ENCODE measurements at places on chromosomes 6 and 20. TPM values are rescaled to one million over a fixed set of nuclear protein-coding genes. Genes with fewer than 3 reads are reported as not detected.

GRCh38 chr6:39958947-39959346 lies 24.7 kb upstream of the MOCS1 start:
- DNase-seq = no peak

- DNase-seq = no peak
These were observed 340.2 kb upstream of the CHD6 start for GRCh38 chr20:41958391-41958790.

DNA sequence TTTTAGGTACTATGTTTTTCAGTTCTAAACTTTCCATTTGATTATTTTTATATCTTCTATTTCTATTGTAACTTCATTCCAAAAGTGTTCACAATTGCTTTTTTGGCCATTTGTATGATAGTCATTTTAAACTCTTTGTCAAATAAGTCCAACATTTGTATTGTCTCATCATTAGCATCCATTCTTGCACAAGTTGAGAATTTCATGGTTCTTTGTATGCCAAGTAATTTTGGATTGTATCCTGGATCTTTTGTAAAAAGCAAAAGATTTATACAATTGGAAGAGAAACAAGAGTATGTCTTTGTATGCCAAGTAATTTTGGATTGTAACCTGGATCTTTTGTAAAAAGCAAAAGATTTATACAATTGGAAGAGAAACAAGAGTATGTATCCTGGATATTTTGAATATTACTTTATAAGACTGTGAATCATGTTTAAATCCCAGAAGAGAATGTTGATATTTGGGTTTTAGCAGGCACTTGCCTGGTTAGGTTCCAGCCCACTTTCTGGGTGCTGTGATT lies 36.9 kb upstream of the NT5E start:
- DNase-seq = no peak

Gene ENPP1
- 0.76 TPM for total RNA-seq

Gene FIG4
- total RNA-seq = 11.3 TPM

Gene SAMD3
- total RNA-seq = 0.88 TPM

Gene THBD
- 93.4 TPM for total RNA-seq
